Aorta (tissue), 5 donors: ENCODE measurements at places on chromosomes 2 and 18.

GRCh38 chr2:122795763-122796162 lies 1040.3 kb downstream of the TSN start:
- DNase-seq = no peak

GRCh38 chr2:61537277-61537949 lies 743 bp downstream of the XPO1 start:
- DNase-seq = peak; percentile 85

DNA sequence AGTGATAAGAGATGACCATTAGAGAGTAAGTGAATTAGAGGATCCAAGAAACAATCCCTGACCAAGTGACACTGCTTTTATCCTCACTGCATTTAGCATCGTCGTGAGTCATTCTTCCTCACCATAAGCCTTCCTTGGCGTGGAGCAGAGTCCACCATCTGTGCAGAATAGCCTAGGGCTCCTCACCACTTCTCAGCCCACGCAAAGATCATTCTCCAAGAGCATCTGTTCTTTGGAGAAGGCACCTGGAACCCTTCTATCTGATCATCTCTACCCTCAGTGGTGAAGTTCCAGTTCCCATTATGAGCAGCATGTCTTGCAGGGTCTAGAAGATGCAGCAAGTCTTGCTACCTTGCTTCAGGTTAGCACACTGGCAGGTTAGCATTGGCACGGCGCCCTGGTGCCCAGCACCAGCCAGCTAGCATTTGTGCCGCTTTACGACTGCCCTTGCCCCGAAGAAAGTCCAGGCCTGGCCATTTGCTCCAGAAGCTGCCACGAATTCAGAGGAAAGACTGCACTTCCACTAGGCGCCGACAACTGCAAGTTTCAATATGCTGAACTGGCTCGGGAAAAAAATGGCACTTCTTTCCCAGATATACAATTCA lies 225.8 kb downstream of the TTC32 start:
- DNase-seq = no peak

DNA sequence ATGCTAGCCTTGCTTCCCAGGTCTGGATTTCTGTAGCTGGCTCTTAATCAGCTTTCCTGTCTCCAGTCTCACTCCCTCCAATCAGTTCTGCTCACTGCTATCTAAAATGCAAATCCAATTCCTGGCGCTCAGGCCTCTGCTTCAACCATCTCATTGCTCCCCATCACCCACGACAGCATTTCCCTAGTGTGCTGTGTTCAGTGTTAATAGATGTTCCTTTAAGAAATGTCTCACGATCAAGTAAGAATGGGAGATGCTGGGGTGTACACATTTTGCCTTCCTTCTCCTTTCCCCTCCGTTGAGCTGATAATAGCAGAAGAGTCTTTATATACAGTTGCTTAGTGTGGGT lies 1.6 kb upstream of the PUM2 start:
- no peak for DNase-seq

GRCh38 chr2:78355967-78356366 lies 669.5 kb upstream of the REG3G start:
- DNase-seq = no peak

DNA sequence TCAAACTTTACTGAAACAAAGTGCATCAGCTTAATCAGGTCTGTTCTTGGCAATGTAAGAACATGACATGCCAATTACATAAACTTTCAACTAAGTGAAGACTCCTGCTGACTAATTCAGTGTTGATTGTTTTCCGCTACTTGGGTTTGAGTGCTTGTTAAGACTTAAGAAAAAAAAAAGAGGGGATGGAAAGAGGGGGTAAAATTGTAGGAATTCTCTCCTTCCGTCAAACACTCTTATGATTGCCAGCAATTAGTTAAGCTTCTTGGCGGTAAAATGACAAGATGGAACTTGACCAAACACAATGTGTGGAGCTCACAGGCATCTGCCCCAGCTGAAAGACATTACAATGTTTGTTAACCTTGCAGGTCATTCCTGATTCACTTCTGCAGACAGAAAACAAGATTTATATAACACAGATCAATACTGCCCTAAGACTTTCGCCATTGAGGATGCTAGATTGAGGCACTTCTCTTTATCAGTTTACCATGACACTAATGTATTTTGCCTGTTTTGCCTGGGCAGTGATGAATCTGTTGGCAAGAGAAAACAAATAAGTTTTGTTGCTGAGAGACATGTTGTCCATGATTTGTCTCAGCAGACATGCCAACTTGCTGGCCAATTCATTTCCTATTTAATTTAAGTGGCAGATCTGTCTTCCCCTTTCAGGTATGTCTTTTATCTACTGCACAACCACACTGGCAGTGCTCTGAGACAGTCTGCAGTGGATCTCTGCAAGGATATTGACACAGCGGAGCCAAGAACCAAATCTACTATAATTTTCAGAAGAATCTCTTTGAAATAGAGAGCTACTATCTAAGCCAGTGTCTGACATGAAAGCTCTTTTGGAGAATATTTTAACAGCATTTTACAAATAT lies 410.0 kb upstream of the KCNH7 start:
- DNase-seq = no peak

- no peak for DNase-seq
Measured at GRCh38 chr2:126858013-126858412, 40.7 kb upstream of the TEX51 start.

DNA sequence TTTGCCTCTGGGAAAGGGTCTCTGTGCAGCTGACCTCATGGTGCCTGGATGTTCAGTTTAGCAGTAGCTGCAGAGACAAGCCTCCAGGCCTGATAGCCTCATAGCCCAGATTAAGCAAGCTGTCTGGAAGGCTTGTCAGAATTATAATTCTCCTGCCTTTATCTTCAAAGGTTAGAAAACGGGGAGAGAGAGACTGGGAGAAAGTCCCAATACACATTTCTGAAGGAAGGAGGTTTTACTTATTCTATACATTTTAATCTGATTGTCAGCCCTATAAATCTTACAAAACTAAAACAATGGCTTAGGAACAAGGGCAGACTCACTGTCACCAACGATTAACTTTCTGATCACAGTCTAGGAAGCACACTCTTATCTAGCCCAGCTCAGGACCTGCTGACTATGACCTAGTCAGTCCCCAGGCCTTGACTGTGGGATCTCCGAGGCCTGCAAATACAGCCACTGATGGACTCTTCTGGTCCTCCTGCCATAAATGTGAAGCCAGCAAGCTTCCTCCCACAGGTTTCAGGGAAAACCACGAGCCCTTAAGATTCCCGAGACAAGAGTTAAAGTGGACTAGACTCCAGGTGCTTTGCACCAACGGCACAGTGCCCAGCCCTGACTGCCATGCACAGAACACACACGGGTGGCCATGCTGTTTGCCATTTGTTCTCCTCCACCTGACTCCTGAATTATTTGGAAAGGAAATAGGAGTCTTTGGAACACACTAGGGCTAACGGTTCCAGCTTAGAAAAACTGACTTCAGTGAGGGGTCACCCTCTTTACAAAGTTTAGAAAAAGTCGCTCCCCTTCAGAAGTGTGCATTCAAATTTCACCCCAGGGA lies 111.4 kb upstream of the SMAD7 start:
- no peak for DNase-seq

- DNase-seq = no peak
Measured at GRCh38 chr2:53417385-53417784, 350.2 kb upstream of the CHAC2 start.

GRCh38 chr2:188444106-188444835 lies 152.6 kb downstream of the GULP1 start:
- no peak for DNase-seq

GRCh38 chr18:11544060-11544633 lies 65.2 kb upstream of the SLC35G4 start:
- no peak for DNase-seq

DNA sequence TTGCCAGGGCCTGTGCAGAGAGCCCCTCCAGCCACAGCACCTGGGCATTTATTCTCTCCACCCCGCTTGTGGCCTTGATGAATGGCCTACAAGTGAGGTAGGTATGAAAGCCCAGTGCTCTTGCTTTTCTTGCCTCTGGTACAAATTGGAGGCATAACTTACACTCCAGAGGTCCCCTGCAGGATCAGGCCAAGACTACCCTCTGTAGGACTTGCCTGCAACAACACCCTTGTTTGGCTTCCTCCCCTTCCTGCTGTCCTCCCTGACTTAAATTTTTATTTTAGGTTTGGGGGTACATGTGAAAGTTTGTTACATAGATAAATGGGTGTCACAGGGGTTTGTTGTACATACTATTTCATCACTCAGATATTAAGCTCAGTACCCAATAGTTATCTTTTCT lies 95.7 kb downstream of the CDC42EP3 start:
- DNase-seq = no peak

DNA sequence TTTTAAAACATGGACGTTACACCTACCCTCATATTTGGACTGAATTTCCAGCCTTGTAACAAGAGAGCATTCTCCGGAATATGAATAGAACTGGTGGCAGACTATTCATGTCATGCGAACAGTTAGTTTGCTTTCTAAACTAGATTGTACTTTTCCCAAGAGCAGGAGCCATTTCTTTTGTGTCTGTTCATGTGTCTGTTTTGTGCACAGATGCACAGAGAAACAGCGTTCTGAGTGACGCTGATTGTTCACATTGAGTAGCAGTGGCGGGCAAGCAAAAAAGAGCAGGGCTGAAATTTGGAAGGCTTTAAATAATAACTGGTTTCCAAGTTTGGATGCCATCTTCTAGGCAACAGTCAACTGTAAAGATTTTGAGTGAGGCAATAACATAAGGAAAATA lies 200.3 kb downstream of the NRXN1 start:
- no peak for DNase-seq

- no peak for DNase-seq
Measured at GRCh38 chr2:236663287-236664101, 93.9 kb downstream of the ACKR3 start.

GRCh38 chr18:8703092-8703709 lies 2.2 kb upstream of the MTCL1 start:
- no peak for DNase-seq

DNA sequence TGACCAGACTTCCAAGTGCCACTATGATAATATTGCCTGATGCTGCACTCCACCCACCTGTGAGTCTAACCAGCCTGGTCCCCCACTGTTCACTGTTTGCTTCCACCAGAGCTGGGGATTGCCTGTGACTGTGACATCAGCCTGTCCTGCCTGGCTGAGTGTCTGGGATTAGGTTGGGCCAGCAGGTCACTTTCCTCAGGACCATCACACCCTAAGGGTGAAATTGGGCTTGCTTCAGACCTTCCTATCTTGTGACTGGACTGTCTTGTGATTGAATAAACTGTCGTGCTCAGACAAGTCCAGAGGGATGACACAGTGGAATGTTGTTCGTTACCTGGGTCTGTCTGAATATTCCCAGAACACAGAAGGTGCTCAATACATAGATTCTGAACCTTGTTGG lies 87.4 kb upstream of the HK2 start:
- DNase-seq = no peak

GRCh38 chr2:59711121-59711520 lies 842.3 kb downstream of the BCL11A start:
- no peak for DNase-seq

GRCh38 chr2:36530178-36530982 lies 67.6 kb downstream of the FEZ2 start:
- DNase-seq = no peak

DNA sequence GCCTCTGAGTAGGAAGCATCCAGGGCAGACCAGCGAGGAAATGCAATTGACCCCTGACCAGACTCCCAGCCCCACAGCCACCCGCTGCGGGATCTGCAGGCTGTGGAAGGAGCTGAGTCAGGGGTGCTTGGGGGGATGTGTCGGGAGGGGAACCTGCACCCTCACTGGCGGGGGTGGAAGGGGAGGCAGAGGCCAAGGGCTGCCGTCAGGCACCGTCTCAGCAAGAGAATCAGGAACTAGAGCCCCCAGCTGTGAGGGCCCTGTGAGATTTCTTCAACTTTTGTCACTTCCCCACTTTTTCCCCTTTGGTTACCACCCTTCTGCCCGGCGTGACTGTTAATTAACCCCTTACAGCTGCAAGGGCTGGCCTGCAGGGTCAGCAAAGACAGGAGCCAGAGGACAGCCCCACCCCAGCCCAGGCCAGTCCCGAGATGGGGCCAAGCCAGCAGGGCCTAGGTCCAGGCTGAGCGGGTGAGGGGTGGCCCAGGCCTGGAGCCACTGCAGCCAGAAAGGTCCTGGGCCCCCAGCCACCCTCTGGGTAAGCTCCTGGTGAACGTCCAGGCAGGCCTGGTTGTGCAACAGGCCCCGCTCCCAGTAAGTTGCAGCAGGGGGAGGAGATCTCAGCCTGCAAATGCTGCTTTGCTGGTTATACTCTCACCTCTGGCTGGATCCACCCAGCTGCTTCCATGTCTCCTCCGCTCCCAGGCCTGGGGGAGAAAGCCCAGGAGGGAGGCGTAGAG lies 147.0 kb upstream of the ID2 start:
- DNase-seq = peak; percentile 83

- no peak for DNase-seq
Measured at GRCh38 chr18:32929213-32929612, 156.4 kb upstream of the KLHL14 start.

GRCh38 chr2:141162314-141162713 lies 968.5 kb downstream of the LRP1B start:
- no peak for DNase-seq
